Mesendoderm (in vitro differentiated cells): ENCODE measurements at places on chromosomes 12 and 14.

- no peak for DNase-seq
These were observed 1.0 kb downstream of the SERPINA5 start for GRCh38 chr14:94582199-94582750.

- DNase-seq = no peak
These were observed 186.3 kb downstream of the ALG10 start for GRCh38 chr12:34208331-34209258.

DNA sequence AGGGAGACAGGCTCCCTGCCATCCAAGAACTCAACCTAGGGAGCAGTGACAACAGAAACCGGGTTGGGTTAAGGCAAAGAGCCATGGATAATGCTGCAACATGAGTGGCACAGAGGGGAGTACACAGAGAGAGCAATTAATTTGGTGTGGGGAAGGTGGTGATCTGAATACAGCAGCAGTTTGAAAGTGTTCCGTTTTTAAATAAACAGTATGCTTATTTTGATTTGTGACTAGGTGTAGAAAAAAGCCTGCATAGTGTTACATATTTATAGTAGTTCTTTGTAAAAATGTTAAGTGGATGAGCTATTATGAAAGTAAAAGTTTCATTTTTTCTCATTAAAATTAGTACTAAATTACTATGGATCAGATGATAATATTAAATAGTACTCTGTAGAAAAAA, 8.7 kb downstream of the AKAP5 start:
- no peak for DNase-seq

GRCh38 chr14:22551605-22551997, 37.4 kb downstream of the DAD1 start:
- DNase-seq = no peak

GRCh38 chr14:36176524-36176923, at the start of gene PTCSC3:
TSS of gene PTCSC3 (minus strand) at chr14:36176722.
- DNase-seq = no peak

DNA sequence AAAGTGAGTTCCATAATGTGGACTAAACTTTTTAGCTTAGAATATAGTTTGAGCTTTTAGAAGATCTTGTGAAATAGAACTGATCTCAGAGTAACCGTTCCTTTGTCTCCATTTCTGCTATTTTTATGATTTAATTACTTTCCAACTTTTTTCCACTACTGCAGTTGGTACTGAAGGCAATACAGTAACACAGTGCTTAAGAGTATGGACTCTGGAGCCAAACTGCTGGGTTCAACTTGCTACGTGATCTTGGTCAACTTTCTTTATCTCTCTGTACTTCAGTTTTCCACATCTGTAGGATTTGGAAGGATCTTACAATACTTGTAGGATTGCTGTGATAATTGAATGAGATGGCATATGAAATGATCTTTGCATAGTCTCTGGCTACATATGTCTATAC, 40.9 kb downstream of the ATXN7L3B start:
- no peak for DNase-seq

GRCh38 chr12:78977304-78977867, 112.8 kb downstream of the SYT1 start:
- peak; percentile 19 for DNase-seq

DNA sequence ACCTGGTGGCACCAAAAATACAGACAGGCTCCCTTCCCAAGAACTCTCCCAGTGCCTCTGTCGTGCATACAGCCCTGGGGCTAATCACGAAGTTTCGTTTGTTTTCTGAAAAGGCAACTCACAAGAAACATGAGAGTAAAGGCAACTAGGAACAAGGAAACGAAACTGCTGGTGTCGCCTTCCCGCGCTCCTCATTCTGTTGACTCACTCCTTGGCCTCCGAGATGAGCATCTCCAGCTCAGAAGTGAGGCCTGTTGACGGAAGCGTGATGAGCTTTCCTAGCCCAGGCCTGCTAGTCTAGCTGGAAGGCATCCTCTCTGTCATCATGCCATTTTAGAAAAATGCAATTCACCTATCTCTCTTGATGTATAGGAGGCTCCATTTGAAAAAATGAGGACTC, 50.5 kb downstream of the TTC9 start:
- DNase-seq = peak; percentile 11

GRCh38 chr12:131893605-131894312, 663 bp upstream of the ULK1 start:
- DNase-seq = no peak

- DNase-seq = no peak
These were observed 22.6 kb downstream of the BCL11B start for GRCh38 chr14:99249389-99249788.

DNA sequence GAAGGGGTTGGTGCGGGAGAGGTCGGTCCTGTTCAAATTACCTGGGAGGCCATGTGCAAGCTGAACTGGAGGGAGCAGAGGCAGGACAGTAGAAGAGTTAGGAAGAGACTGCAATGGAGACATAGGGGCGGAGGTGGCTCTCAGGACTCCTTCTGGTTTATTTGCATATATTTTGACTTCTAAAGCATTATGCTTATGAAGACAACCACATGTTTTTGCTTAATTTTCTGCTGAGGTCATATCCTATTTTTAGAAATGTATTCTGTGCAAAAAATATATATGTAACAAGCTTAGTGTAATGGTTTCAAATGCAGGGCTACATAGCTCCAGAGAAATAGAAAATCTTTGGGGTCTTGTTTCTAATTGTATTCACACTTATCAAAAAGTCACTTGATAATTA, 137.0 kb upstream of the MDM1 start:
- DNase-seq = no peak

DNA sequence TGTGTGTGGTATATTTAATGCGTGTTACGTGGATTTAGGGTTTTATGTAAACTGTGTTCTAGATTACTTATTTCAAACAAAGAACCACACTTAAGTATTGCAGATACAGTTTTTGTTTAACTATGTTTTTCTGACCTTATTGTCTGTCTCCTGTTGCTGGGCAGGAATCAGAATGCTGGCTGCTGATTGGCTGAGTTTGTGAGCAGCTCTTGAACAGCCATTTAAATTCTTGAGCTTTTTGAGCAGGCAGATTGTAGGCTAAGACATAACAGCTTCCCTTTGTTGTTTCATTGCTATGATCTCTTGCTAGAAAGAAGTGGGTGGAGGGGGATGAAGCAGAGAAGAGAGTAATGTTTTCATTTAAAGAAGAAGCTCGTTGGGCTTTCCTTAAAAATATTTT, 52.2 kb downstream of the ATF7IP start:
- DNase-seq = peak; percentile 97

DNA sequence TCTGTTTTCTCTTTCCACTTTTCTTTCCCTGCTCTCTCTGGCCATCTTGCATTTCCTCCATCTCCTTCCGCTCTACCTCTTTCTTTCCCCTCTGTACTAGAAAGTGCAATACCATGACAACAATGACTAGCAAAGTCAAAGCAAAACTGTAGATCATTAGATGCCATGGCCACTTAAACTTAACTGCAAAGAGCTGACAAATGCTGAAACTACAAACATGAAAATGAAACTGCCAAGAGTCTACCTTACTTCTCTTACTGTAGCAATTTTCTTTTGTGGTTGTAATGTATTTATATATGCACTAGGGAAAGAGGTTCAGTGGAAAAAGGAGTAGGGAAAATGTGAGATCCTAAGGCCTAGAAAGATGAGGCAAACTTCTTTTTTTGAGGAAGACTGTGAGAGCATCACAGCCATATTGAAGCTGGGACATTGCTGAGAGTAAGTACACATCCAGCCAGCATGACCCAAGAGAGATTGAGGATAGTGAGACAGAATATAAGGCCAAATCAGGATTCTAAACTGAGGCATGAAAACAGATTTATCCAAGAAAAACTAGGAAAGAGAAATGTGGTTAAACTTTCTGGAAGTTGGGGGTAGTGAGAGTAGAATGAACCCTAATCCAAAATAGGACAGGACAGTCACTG, 276.6 kb upstream of the NAV3 start:
- no peak for DNase-seq

- DNase-seq = no peak
These were observed 25.0 kb downstream of the JAG2 start for GRCh38 chr14:105143451-105144025.

GRCh38 chr12:14618983-14619382, 51.3 kb upstream of the PLBD1 start:
- peak; percentile 51 for DNase-seq

DNA sequence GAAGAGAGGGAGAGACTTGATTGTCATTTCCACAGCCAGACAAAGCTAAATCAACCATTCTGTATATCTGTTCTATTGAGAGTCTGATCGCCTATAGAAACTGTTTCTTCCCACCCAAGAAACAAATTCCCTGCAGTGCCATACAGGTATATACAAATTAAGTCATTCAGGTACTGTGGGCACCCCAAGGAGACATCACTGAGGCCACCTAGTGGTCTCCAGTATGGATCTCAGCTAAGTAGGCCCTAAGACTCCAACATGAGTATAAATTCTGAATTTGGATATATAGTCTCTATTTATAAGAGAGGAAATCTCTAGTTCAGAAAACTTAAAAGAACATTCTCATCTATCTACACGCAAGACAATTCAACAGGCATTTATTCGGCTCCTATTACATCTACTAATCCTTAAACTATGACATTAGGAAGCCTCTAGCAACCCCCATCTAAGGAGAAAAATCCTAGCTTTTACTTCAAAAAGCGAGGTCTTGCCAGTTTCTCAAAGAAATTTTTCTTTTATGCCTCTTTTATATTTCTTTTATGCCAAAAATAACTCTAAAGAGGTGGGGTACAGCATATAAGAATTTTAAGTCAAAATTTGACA, 62.6 kb downstream of the DCAF5 start:
- DNase-seq = peak; percentile 61

GRCh38 chr14:20659813-20660395, 18.4 kb upstream of the OR6S1 start:
- no peak for DNase-seq

DNA sequence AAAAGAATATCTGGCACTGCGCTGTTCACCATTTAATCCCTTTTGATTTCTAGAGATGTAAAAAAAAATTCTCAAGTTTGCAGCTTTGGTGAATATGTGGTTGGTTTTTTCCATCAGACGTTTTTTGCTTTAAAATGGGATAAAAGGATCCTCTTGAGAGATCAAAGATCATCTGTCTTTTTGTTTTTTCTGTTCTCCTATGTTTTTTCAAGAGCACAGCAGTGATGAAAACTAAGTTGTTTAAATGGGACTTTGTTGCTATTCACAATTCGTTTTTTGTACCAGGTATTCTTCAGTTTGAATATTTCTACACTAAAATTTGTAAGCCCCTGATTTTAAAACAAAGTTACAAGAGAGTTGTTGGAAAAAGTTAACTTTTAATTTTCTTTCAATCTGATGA, 29.7 kb upstream of the REP15 start:
- DNase-seq = no peak

GRCh38 chr12:2023365-2023764, 19.1 kb upstream of the DCP1B start:
- peak; percentile 33 for DNase-seq

GRCh38 chr14:97791906-97792305, 994.7 kb downstream of the VRK1 start:
- DNase-seq = no peak

DNA sequence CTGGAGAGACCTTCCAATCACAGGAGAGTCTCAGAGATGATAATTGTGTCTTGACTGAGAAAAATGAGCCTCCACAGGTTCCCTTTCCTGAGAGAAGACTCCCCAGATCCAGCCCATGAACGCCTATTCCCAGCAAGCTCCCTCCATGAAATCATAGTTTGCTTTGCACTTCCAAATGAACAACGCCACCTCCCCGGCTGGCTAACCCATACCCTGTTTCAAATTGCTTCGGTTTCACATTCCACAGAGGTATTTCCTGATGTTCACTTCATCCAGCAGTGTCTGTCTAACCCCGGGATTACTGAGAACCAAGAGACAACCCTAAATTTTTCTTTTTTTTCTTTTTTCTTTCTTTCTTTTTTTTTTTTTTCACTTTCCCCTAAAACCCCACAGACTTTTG, 124.1 kb upstream of the RFLNA start:
- no peak for DNase-seq

DNA sequence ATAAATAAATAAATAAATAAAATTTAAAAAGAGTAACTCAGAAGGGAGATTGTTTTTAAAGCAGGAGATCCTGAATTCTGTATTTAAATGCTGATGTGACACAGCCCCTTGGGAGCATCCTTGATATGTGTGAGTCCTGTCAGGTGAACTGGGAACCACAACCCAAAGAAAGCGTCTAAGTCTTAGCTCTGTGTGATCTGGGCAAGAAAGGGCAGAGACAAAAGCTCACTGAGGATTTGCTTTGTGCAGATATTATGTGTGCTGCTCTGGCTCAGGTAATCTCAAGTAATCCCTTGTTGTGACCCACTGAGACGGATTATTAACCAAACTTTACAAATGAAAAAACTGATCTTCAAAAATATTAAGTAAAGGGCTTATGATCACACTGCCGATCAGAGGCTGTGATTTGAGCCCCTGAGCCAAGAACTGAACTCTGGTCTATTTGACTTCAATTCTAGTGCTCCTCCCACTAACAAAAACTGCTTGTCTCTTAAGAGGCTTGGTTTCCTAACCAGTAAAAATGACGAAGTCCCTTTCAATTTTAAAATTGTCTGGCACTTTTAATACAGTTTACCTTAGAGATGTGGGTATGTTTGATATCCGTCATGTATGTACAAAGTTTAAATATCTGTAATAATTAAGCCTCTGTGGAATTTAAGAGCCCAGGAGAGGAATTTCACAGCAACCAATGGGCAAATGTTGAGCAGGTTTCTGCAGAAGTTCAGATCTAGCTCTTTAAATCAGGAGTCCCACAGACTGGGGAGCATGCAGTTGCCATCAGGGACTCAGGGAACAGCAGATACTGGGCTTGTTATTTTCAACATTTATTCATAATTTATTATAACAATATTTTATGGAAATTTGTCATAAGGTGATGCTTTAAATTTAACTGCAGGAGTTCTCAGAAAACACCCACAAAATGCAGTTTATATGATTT, 46.1 kb downstream of the CPM start:
- DNase-seq = no peak

DNA sequence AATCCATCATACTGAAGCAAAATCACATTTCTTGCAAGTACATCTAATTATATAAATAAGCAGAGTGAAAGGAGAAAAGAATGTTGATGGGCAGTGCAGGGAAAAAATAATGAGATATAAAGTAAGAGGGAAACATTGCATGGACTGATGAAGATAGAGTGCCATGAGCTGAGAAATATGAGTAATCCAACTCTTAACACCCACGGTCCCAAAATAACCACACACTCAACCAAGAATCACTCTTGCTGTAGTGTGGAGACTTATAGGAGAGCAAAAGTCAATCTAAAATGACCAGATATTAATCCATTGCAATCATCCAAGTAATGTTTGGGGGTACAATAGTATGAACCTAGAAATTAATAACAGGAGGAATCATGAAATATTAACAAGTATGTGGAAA, 40.2 kb downstream of the MYF5 start:
- DNase-seq = no peak

DNA sequence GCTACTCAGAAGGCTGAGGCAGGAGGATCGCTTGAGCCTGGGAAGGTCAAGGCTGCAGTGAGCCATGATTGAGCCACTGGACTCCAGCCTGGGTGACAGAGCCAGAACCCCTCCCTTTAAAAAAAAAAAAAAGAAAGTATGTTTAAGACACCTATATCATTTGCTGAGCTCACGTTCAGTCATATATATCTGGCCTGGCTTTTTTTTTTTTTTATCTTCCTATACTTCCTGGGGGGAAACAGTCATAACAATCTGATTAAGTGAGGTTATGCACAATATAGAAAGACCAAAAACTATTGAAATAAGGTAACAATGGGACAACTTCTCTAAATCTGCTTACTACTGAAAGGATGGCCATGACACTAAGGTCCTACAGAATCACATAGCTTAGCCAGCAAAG, 9.4 kb upstream of the ARID2 start:
- no peak for DNase-seq
